ENCODE measurements at places on chromosomes 7 and 10.

GRCh38 chr7:45663167-45663921 lies 89.2 kb downstream of the ADCY1 start:
- DNase-seq = no peak

GRCh38 chr10:92857904-92858514 lies 9.7 kb downstream of the EXOC6 start:
- no peak for DNase-seq

GRCh38 chr7:29019896-29020295 lies 61.8 kb upstream of the TRIL start:
- no peak for DNase-seq

DNA sequence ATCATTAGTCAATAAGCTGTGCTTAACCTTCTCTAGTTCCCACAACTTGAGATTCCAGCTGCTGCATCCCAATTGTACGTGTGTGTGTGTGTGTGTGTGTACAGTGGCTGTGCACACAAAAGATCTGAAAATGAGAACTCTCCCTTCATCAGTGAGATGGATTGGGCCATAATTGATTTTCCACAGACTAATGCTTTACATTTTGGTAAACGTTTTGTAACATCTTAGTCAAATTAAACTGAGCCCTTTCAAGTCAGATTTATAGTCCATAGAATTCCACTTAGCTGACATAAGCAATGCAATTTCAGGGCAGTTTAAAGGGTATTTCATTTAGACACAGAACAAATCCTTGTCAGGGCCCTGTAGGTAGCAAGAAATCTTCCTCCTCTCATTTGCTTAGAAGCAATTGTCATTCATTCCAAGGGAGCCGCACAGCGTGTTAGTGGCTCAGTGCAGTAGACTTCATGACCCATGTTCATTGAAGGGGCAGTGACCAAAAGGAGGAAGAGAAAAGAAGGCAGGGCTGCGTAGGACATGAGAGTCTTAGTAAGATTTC lies 1123.5 kb upstream of the AUTS2 start:
- DNase-seq = no peak

DNA sequence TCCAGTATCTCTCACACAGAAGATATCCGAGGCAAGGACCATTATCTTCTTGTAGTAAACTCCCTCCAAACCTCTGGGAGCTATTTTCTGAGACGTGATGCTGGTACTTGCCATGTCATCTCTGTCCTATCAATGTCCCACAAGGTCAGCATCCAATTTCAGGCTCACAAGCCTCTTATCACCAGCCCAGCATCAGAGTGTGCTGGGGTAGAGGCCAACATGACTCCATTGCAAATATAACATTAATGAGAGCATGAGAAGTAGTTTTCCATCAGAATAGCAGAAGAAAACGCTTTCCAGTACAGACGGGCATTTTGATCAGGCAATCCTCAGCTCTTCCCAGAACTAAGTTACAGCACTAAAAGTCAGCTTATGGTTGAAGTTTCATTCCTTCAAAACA lies 5.6 kb downstream of the MORN4 start:
- DNase-seq = no peak

- DNase-seq = no peak
Measured at GRCh38 chr10:119370972-119371703, 163.8 kb downstream of the GRK5 start.

GRCh38 chr7:134613623-134614347 lies 32.9 kb upstream of the BPGM start:
- DNase-seq = peak; percentile 89

GRCh38 chr10:32413513-32413912 lies 32.4 kb upstream of the CCDC7 start:
- peak; percentile 62 for DNase-seq

- DNase-seq = no peak
Measured at GRCh38 chr7:68564306-68565135, 1033.8 kb upstream of the AUTS2 start.

- no peak for DNase-seq
Measured at GRCh38 chr7:155995183-155995612, 182.9 kb upstream of the SHH start.

GRCh38 chr10:26439406-26440087 lies 1.4 kb downstream of the APBB1IP start:
- DNase-seq = peak; percentile 39

DNA sequence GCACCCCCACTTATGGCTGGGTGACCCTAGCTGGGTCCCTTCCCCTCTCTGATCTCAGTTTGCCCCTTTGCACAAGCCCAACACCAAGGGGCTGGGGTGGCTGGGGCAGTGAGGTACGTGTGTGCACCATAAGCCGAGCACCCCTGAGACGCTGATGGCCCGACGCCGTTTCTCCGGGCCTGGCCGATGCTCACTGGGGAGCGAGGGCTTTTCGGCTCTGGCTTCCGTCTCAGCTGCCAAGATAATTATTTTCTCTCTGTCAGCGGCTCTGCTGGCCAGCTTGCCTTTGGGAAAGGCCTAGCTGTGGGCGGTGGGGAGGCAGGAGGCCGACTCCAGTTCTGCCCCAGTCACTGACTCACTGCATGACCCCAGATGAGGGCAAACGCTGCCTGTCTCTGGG lies 91.0 kb downstream of the ZMIZ1 start:
- DNase-seq = no peak

DNA sequence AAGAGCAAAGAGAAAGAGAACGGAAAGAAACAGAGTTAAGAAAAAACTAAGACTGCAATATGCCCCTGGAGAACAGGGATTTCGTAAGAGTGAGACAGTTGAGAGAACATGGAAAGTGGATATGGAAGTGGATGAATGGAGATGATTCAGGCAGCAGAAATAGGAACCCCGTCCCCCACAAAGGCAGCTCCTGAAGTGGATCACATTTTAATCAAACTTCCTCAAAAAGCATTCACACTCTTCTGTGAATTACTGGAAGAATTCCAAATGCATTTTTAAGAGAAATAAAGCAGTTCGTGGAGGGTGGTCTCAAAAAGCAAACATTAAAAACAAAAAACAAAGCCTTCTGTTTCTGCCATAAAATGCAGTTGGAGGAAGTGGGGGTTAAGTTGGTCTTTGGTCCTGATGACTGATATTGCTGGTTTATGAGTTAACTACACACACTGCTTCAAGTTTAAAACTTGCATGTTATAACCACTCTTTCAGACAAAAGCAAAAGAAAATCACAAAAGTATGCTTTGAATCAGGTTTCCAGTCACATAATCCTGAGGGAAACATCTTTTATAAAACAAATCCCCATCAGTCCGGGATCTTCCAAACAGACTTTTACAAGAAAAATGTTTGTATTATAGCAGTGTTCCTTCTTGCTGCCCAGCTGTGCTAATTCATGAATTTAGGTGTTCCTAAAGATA lies 214.3 kb downstream of the FANK1 start:
- no peak for DNase-seq

DNA sequence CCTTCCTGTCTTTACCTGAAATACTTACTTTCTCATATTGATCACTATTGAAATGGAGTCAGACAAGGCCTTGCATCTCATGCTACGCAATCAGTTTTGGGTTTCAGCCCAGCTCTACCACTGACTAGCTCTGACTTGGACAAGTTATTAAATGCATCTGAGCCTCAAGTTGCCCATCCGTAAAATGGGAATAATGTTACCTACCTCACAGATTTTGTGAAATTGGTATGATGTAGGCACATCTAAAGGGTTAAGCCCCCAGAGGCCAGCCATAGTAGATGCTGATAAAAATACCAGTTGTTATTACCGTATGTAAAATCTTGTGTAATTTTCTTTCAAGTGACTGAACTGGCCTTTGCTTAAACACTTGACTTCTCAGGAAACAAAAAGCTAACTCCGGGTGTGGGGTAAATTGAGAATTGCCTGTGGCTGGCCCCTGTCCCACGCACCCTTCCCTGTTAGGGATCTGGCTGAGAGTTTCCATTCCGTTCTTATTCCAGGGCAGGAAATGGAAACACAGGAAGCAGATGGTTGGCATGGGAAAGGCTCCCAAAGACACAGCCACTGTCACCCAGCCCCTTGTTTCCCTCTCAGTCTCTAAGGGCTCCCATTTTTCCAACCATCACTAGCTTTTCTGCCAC lies 7.5 kb downstream of the DUSP5 start:
- no peak for DNase-seq

DNA sequence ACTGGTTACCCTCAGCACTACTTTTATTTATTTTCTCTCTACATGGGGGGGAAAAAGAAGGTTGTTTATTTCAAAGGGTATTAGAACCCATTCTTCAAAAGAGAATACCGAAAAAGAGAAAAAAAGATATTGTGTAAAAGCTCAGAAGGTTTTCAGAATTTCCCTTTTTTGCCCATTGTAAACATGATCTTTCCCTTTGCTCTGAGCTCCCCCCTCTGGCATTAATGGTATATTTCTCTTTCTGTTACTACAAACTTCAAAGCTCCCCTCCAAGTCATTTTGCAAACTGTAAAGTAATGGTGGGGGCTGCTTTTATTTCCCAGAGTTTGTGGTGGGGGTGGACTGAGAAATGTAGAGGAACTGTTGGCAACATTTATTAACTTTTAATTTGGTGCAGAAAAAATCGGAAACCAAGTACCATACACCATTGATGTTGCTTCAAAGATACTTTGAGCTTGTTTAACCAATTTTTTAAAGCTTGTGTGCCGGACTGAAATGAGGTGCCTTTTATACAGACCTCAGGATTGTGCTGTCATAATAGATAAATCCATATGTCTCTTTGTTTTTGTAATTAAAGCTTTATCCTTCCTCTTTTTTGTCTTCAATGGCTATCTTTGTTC lies 181.5 kb downstream of the EXOC4 start:
- DNase-seq = peak; percentile 13

- DNase-seq = no peak
Measured at GRCh38 chr7:55567571-55567970, 4.7 kb downstream of the VOPP1 start.

GRCh38 chr7:67484244-67484751 lies 487.7 kb downstream of the TYW1 start:
- DNase-seq = peak; percentile 57

DNA sequence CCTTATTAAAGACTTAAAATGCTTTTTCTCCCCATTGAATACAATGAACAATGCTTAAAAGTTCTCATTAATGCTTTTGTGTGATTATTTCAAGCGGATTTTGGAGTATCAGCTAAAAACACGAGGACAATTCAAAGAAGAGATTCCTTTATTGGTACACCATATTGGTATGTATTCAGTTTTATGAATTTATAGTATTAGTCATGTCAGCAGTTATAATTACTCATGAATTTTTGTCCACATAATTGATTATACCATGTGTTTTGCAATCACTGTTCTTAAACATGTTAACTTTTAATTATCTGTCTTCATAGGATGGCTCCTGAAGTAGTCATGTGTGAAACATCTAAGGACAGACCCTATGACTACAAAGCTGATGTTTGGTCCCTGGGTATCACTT lies 31.9 kb downstream of the SLK start:
- no peak for DNase-seq

DNA sequence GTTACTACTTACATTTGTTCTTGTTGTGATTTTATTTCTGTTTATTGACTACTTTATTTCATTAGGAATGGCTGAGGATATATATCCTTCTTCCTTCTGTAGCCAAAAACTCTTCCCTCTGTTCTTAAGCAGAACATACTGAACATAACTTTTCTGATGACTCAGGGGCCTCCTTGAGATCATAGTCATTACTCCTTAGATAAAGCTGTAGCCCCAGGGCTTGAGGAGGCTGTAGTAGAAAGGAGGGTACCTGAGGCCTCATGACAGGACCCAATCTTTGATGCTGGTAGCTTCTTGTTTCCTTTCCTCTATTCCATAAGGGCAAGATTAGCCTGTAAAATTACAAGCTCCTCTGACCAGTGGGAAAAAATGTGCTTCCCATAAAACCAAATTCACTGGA lies 41.2 kb upstream of the FGFR2 start:
- no peak for DNase-seq

DNA sequence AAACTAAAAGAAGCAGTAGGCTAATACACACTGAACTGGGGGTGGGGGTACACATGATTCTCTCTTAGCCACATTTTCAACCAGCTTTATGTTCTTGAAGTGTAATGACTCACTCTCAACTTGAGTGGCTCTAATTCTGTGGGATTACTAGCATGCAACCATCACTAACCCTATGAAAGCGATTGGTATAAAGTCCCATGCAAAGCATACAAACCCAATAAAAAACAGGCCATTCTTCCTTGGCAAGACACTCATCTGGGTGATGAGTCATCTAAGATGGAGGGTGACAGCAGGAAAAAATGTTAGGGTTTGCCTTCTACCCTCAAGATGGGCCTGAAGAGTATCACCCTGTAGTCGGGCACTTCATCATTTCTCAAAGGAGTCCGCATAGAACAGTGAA lies 14.9 kb upstream of the PON3 start:
- no peak for DNase-seq

DNA sequence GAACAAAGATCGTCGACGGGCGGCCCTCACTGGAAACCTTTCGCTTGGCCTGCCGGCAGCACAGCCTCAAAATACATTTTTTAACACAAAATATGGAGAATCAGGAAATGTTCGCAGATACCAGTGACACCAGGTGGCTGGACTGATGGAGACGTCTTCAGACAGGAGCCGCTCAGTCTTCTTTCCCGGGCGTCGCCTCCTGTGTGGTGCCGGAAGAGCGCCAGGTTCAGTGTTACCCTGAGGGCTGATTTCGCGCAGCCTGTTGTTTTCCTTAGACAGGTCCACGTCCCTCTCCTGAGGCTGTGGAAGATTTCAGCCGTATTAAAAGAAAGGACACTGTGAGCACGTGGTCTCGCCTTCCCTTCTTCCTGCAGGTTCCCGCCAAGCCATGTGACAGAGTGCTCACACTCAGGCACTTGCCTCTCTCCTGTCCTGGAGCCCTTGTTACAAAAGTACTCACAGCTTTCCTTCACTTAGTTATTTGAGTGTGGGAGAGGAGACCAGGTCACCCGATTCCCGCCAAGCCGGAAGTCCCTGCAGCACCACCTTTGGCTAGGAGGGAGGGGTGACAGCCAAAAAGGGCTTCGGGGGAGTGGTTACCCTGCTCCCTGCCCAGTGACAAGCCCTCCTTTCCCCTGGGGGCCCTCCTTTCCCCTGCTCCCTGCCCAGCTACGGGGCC lies 21.7 kb upstream of the PWWP2B start:
- no peak for DNase-seq

DNA sequence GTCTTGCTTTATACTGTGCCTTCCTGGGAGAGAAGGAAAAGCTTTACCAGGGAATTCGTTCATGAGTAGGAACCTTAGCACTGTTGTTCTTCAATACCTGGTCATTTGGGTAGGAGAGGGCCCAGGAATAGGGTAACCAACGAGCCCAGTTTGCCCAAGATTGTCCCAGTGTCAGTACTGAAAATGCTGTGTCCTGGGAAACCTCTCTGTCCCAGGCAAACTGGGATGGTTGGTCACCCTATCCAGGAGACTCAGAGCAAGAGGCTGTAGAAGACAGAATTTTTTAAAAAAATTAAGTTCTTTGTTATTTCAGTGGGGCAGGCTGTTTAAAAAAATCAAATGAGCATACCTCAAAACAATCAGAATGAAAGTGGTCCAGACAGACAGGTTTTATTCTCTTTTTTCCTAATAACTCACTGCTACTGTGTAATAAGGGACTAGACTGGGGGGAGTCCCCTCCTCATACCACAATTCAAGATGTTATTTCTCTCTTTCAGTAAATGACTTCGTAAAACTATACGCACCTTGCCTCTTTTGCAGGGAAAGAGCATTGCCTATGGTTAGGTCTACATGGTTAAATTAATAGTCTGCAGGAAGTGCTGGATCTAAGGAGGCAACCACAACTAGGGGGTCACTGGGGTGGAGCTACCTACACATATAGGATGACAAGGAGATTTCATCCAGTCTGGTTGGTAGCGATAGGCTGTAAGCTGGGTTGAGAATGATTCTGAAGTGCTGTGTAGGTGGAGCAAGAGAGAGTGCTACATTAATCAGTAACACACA lies 41.1 kb upstream of the FAM133B start:
- DNase-seq = peak; percentile 49

GRCh38 chr7:20128001-20128400 lies 89.2 kb downstream of the MACC1 start:
- DNase-seq = no peak
